Esophagus squamous epithelium (tissue), 5 donors: ENCODE measurements at places on chromosomes 2 and 18. TPM values are rescaled to one million over a fixed set of nuclear protein-coding genes. Genes with fewer than 3 reads are reported as not detected.

DNA sequence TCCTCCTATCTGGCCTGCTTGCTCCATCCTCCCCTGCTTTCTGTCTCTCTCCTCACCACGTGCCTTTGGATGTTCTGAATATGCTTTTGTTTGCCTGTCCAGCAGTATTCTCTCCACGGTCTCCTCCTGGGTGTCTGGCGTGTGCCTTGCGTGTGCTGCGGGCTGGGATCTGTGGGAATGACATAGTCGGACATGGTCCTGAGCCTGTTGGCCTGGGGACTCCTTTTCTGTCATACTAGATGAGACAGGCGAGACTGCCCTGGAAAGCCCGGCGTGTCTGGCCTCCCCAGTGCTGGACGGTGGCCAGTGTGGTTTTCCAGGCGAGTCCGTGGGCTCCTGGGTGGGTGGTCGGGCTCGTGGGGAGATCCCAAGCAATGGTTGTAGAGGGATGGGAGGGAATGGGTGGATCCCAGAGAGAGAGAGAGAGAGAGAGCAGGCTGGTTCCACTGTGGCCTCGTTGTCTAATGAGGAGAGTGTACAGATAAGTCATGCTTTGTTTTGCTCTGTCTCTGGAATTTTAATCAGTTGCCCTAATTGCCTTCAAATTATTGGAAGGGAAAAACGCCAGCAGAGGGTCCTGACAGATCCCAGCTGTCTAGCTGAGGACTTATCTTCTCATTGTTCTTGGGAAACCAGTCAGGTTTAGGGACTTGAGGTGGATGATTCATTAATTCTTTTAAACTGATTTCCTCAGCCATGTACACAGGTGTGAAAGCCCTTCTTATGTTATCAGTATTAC, 58.3 kb downstream of the HPCAL1 start:
- no peak for DNase-seq

DNA sequence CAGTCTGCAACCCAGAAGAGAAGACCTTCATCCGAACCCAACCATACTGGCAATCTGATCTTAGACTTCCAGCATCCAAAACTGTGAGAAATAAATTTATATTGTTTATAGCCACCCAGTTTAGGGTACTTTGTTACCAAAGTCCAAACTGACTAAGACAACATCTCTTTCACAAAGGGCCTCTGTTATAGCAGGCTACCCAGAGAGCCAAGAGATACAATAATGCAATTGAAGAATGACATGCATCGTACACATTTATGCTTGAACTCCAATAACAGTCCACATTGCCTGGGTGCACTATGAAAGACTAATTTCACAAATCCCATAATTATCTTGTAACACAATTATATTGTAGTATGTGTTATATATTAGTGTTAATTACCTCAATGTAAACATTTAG, 39.1 kb upstream of the ANKRD44 start:
- DNase-seq, result no peak

DNA sequence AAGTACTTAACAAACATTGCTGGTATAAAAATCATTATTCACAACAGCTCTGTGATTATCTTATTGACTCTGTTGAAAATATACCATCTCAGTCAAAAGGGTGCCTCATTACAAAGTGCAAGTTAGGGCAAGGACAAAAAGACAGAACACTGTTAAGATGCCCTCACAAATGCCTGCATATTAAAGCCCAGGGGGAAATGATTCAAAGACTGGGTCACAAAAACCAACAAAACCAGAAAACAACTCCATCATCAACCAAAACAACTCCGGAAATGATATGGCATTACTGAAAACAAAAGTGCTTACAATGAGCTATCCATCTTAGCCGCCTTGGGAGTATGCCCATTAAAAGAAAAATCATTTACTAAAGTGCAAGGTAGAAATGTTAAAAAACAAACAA, 9.9 kb downstream of the PLA2R1 start:
- no peak for DNase-seq

WIPF1 gene
- total RNA-seq, result 8.4 TPM

DNA sequence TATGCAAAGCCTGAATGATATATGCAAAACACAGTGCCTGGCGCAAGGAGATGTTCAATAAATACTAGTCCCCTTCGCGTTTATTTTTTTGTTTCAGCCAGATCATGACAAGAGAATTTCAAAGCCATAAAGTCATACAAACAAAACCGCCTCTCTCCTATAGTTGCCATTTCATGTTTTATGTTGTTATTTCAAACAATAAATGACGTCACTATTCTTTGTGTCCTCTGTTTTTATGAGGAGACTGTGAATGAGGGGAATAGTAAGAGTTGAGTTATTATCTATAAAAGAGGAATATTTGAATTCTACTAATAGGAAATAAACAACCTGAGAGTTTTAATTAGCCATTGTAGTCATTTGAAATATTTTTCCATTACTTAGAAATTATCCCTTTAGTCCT, 464.5 kb downstream of the THSD7B start:
- no peak for DNase-seq

- no peak for DNase-seq
These were observed 27.9 kb downstream of the RMND5A start for GRCh38 chr2:86747711-86748639.

GRCh38 chr18:57539702-57540101, 46.8 kb downstream of the FECH start:
- DNase-seq, result no peak

- no peak for DNase-seq
These were observed 38.8 kb downstream of the CENPO start for GRCh38 chr2:24832073-24832461.

DNA sequence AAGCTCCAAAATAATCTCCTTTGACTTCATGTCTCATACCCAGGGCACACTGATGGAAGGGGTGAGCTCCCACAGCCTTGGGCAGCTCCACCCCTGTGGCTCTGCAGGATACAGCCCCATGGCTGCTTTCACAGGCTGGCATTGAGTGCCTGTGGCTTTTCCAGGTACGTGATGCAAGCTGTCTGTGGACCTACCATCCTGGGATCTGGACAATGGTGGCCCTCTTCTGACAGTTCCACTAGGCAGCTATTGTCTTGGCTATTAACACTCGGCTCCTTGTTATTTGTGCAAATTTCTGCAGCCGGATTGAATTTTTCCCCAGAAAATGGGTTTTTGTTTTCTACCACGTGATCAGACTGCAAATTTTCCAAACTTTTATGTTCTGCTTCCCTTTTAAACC, 634.2 kb downstream of the TSN start:
- DNase-seq, result no peak

SPP2 gene
- total RNA-seq, result not detected

- no peak for DNase-seq
These were observed 164.7 kb upstream of the MEIS1 start for GRCh38 chr2:66270247-66270646.

DNA sequence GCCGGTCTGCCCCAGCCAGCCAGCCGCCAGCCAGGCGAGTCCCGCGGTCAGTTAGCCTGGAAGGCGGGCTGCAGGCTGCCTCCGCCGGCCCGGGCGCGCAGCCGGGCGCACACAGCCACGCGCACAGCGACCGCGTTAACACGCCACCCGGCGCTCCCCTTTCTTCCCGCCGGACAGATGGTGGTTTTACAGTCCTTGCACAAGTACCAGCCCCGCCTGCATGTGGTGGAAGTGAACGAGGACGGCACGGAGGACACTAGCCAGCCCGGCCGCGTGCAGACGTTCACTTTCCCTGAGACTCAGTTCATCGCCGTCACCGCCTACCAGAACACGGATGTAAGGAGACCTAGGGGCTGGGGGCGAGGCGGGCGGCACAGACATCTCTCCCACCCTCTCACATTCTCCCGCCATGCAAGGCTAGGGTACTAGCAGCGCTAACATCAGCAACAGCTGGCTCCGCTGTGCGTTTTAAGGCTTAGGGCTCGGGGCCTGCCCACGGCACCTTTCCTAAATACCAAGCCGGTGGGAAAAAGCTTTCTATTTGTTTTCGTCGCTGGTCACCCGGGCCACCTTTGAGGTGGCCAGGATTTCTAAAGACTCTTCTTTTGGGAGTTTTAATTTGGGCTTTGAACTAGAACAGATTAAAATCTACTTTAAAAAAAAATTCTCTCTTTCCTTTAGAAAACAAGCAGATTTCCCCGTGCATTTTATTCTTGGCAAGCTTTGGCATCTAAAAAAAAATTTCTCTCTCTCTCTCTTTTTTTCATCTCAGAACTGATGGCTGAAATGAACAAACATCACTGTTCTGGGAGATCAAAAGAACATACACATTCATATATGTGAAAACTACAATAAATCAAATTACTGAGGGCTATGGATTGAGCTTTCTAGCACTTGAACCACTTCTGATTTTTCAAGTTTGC, 2.9 kb downstream of the TBR1 start:
- no peak for DNase-seq

- no peak for DNase-seq
These were observed 207.6 kb upstream of the TANK start for GRCh38 chr2:160952464-160953254.

DNA sequence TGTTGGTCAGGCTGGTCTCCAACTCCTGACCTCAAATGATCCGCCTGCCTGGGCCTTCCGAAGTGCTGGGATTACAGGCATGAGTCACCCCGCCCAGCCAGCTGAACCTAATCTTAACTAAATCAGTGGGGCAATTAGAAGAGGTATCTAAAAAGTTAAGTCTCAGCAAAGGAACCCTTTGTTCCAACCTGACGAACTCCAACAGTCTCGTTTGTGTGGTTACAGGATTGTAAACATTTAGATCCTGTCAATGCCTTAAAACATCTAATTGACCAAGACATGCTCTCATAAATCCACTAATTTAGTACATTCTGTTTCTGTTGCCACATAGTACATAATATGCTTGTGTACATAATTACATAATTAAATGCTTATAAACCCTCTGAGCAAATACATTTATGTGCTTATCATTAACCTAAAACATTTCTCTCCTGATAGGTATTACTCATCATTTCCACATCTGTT, 31.1 kb upstream of the STK39 start:
- DNase-seq, result no peak

GRCh38 chr2:27029051-27029450, 3.7 kb upstream of the TMEM214 start:
- DNase-seq, result no peak

HRH4 gene
- total RNA-seq, result not detected

CHN1 gene
- total RNA-seq, result 5.8 TPM

DNA sequence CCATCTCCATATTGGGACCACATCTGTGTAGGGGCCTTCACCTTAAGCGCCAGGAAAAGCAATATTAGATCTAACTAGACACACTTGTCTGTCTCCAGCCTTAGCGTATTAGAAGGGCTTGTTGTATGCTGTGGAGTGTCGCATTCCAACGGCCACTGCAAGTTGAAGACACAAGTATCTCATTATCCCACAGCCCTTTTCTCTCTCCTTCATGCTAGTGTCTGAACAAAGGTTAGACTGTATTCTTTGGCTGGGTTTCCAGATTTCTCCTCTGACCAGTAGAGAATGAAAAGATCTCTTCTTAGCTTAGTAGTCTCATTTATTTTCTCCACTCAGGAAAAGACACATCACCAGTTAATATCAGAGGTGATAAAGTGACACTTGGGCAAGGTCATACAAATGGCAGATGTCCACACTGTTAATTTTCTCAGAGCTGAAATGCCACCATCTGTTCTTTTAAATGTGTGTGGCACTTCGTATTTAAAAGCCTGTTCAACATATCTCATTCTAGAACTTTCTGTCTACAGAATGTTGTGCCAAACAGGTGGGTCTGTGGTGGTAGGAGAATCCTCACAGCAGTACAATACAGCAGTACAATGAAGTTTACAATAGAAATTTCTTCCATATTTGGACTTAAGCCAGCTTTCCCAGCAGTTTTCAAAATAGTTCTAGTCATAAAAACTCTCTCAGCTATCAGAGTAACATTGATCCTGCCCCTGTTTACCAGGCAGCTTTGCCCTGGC, 94.0 kb upstream of the ITGA6 start:
- DNase-seq, result no peak

DNA sequence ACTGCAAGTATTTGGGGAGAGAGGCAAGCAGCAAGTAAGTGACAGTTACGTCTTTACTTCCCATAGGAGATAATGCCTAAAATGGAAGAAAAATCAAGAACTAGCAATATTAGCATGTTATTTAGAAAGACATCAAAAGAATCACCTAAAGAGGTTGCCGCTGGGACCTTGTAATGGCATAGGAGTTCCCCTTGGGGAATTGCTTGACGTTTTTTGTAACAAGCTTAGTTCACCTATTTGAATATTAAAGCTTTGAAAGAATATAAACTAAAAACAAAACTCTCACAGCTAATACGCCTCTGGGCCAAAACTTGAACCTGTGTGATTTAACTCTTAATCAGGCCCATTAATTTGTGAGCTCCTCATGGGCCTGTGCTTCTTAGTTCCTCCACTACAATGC, 89.0 kb downstream of the AAK1 start:
- no peak for DNase-seq

DNA sequence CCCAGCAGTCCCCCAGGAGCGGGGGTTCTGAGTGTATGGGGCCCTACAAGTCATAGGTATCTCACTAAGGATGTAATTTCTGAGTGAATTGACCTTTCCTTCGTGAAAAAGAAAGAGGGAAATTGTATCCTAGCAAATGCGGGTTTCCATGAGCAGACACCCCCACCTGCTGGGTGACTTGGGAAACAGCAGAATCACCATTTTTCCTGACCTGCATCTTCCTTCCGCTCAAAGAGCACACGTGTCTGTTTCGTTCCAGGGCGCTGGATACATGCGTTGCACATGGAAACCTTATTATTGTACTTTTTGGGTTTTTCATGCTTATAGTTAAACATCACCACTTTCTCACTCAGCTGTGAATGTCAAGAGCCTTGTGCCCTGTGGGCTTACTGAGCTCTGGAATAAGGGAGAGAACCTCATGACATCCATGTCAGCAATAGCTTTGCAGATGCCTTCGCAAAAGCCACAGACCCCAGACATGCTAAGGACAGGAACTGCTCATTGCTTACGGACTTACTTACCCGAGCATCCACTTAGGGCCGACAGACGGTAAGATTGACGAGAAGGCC, 132.8 kb downstream of the TPO start:
- no peak for DNase-seq

MOGAT1 gene
- total RNA-seq, result not detected

GRCh38 chr2:10226038-10226724, 76.5 kb upstream of the HPCAL1 start:
- DNase-seq, result no peak

DNA sequence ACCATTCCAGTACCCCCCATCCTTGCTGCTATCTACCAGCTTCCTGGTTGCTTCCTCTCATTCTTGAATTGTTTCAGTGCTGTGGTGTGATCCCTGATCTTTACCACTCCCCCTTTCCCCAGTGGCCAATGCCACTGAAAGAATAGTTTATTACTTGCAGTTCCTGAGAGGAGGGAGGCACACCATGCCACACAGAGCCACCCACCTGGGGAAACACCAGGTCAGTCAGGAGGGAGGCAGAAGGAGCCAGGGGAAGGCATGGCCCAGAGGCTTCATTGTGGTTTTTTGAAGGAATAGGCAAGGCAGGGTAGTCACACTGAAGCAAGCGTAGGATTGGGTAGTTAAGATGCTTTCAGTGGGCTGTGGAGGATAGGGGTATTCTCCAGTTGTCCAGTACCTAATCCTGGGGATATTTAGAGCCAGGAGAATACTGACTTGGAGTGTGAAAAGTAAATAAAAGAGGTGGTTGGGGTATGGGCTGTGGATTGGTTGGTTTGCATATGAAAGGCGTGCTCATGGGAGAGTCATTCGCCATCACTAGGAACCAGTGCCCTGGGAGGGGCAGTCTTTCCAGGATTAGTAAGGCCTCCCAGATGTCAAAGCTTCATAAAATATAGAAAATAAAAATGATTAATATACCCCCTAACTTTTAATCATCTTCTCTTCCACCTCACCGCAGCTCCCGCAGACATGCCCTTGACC, 6.7 kb upstream of the TMEM177 start:
- no peak for DNase-seq

FZD7 gene
- total RNA-seq, result 4.8 TPM
